ENCODE measurements at places on chromosomes 16 and 17. TPM values are rescaled to one million over a fixed set of nuclear protein-coding genes. Genes with fewer than 3 reads are reported as not detected.
A peak's percentile ranks its signal among the peaks of the same experiment; 100 is the strongest.

DNA sequence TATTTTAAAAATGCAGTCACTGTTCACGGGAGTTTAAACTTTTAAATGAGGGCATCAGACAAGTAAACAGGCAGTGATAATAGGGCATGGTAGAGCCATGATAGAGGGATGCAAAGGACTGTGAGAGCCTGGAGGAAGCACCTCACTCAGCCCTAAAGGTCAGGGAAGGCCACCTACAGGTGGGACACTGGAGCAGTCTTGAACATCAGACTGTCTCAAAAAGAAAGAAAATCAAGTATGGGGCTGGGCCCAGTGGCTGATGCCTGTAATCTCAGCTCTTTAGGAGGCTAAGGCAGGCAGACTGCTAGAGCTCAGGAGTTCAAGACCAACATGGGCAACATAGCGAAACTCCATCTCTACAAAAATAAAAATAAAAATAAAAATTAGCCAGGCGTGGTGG is 31.0 kb upstream of the DHRS7B start:
- ATAC-seq = no peak

GRCh38 chr17:79008666-79009387 is 737 bp downstream of the CANT1 start:
- ATAC-seq = peak; percentile 2

DNA sequence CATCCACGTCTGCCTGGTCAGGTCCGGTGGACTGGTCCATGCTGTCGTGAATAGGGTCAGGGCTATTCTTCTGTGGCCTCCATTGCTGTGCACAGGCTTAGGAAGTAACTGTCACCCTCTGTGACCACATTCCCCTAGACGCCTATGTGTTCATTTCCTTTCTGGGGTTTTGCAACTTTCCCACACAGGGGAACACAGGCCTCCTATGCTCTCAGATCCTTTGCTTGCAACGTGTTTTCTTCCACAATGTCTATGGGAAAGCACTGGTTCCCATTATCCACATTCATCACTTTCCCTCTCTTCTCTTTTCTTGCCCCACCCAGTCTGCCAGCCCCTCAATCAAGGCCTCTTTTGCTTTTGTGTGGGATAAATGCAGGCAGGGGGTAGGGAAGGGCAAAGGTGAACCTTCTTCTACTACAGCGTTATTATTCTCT is 43.2 kb upstream of the DNAJA2 start:
- no peak for ATAC-seq

BOLA2B gene
- total RNA-seq = 93.2 TPM

GRCh38 chr16:30485818-30486436 is 13.4 kb downstream of the ITGAL start:
- no peak for ATAC-seq

DNA sequence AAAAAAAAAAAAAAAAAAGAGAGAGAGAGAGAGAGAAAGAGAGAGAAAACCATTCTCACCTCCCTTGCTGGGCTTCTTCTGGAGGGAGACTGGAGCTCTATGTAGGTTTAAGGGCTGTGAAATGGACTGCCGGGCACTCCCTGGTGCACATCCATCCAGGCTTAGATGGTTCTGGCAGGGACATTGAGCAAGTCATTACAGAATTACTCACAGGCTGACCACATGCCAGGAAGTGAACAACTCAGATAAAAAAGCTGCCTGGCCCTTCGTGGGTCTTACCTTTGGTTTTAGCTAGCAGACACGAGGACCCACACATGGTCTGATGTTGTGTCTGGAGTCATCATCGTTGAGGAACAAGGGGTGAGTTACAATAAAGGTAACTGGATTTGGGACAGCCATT is 847.4 kb upstream of the EEF2KMT start:
- ATAC-seq = no peak

DNA sequence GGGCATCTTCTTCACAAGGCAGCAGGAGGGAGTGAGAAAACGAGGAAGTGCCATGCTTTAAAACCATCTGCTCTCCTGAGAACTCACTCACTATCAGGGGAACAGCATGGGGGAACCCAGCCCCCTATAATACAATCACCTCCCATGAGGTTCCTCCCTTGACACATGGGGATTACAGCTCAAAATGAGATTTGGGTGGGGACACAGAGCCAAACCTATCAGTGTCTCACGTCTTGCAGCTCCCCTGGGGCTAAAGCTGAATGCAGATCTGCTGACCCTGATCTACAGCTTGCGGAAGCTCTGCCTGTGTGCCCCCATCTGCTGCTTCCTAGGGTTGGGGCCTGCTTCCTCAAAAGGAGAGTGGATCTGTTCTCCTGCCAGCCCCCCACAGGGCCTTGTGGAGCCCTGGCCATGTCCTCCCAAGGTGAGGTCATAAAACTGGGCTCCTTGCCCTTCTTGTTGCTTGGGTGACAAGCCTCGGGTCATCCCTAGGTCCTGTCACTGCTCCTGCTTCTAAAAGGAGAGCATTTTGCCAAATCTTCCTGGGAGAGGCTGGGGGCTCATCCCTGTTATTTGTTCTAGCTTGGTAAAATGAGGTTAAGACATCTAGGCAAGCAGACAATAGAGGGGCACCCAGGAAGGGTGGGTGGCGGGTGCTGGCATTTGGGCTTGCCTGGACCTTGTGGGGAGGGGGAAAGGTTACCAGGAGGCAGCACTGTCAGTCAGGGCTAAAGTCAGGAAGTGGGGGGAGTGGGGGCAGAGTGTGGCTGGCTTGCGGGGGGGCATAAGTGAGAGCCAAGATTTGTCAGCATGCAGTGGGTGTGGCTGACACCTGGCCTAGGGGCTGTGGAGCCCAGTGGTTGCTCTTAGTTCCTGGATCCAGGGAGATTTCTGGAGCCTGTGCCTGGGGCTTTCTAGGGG is 16.0 kb downstream of the KRT33A start:
- ATAC-seq = no peak

GRCh38 chr17:39239640-39240314 is 14.0 kb upstream of the STAC2 start:
- no peak for ATAC-seq

- no peak for ATAC-seq
Measured at GRCh38 chr17:542943-543342, 171.7 kb downstream of the VPS53 start.

DNA sequence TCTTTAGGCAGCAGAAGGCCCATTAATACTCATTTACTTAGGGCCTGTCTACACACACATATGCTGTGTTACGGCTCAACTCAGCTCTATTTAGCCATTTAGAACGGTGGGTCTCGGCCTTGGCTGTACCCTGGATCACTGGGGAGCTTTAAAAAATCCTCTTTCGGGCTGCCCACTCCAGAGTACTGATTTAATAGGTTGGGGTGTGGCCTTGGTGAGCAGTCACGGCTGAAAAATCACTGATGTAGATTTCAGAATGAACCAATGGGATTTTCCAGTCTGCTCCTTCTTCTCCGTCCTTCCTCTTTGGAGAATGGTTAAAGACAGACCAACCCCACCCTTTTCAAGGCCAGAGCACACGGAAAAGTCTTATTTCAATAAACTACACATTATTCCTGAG is 223.5 kb downstream of the CCDC182 start:
- no peak for ATAC-seq

SOST gene
- not detected for total RNA-seq

DNA sequence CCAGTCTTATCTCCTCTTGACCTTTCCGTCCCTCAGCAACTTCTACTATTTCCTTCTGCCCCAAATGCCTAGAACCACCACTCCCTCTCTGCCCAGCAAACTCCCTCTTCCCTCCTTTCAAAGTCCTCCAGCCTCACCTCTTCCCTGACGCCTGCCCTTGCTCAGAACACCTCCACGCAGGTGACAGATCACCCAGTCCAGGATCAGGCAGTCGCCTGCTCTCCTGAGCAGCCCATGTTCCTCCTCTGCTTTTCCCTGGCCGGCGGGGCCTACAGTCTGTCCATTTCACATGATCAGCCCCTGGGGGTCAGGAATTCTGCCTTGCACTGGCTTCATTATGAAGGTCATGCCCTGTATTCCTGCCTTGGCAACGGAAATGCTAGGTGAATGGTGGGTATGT is 422 bp downstream of the CD300LF start:
- ATAC-seq = no peak

CCL18 gene
- total RNA-seq = 18.0 TPM

- ATAC-seq = no peak
Measured at GRCh38 chr16:22262460-22262859, 34.7 kb upstream of the POLR3E start.

- no peak for ATAC-seq
Measured at GRCh38 chr17:28712032-28712704, 480 bp upstream of the PROCA1 start.

TNS4 gene
- total RNA-seq = not detected

TBCD gene
- total RNA-seq = 32.0 TPM

CCDC200 gene
- total RNA-seq = not detected

DNA sequence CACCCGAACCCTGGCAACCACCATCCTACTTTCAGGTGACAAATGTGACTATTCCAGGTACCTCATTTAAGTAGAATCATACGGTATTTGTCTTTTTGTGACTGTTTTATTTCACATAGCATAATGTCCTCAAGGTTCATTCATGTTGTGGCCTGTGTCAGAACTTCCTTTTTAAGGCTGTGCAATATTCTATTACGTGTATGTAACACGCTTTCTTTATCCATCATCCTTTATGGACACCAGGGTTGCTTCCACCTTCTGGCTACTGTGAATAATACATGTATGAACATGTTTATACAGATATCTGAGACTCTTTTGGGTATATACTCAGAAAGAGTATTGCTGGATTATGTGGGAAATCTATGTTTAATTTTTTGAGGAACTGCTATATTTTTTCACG is 28.7 kb upstream of the RSL1D1 start:
- ATAC-seq = no peak

DNA sequence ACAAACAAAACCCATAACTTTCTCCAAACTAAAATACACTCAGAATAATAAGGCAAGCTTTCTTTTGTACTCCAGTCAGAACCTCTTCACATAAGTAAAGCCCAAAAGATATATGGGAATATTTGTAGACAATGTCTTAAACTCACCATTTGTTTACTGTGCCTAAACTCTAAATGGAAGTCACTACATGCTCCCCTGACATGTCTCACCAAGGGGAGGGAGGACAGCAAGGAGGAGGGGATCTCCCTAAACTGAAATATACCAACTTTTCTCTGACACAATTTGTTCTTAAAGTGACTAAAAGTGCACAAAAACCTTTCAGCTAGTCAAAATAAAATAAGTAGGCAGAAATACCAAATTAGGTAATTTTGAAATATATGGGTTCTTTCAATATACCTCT is 38.5 kb downstream of the GRB7 start:
- ATAC-seq = no peak

GRCh38 chr16:84847564-84848355 is 28.0 kb downstream of the CRISPLD2 start:
- ATAC-seq = no peak

DNA sequence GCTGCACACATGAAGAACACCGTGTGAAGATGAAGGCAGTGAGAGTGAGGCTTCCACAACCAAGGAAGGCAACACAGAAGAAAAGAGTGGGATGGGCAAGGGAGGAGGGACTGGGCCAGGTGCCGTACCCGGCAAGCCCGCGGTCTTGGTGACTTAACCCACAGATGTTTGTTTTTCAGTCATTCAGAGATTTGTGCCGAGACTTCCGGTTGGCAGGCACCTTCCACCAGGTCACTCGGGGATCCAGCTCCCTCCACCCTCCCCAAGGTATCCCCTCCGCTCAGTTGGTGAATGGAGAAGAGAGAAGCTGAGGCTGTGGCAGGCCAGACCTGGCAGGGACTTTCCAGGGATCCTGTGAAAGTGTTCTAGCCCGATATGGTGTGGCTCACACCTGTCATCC is 4.9 kb upstream of the KREMEN2 start:
- no peak for ATAC-seq

ATP2A1 gene
- not detected for total RNA-seq

GRCh38 chr17:28501421-28502284 is 4.5 kb upstream of the FOXN1 start:
- peak; percentile 28 for ATAC-seq

- ATAC-seq = no peak
Measured at GRCh38 chr16:75446416-75446815, 13.1 kb upstream of the CFDP1 start.

- ATAC-seq = no peak
Measured at GRCh38 chr16:615122-615521, 15.7 kb upstream of the WFIKKN1 start.

GRCh38 chr16:84618581-84619460 is 943 bp upstream of the COTL1 start:
- peak; percentile 31 for ATAC-seq

CAVIN1 gene
- 750 TPM for total RNA-seq

DNA sequence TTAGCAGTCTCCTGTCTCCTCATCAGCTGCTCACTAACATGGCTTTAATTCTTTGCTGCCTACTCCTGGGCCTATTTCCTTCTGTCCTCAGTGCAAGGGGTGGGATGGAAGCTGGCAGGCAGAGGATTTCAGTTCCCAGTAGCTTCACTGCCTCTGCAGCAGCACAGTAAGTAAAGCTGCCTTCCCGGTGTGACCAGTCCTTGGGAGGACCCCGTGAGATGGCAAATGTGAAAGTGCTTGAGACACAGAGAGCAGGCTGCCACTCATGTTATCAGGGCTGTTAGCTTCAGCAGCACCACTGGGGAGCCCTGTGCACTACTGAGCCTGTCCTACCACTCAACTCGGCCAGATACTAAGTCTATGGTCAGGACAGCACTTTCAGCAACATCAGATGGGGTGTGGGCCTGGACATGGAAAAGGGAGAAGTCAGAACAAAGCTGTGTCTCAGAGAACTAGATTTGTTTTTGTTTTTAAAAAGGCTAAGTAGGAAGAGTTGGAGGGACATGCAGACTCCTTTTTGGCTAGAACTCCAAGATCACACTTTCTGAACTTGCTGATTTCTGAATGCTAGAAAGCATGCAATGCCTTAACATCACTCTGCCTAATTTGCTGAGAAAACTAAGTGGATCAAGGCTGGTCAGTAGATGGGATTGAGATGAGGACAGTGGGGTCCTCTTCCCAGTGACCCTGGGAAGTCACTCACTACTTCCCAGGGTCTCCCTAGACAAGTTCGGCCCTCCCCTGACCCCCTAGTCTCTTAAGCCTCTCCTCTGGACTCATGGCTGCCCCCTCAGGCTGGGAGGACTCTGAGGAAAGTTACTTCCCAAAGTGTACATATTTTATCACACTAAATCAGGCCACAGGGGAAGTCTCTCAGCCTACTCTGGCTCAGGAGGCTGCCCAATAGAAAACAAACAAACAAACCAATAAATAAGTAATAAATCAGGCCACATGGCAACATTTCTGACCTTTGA is 1.1 kb downstream of the ACSF2 start:
- ATAC-seq = no peak

SLC5A10 gene
- total RNA-seq = not detected

KRTAP4-3 gene
- total RNA-seq = not detected

- no peak for ATAC-seq
Measured at GRCh38 chr17:4499431-4500190, 930 bp downstream of the SPNS2 start.

DNA sequence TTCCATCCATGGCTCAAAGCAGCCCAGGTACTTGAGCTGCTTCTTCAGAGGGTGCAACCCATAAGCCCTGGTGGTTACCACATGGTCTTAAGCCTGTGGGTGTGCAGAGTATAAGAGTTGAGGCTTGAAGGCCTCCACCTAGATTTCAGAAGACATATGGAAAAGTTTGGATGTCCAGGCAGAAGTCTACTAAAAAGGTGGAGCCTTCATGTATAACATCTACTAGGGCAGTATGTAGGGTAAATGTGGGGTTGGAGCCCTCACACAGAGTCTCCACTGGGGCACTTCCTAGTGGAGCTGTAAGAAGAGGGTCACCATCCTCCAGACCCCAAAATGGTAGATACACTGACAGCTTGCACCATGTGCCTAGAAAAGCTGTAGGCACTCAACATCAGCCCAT is 120.9 kb downstream of the HS3ST3A1 start:
- no peak for ATAC-seq

- ATAC-seq = no peak
Measured at GRCh38 chr17:40307001-40307730, 1.8 kb upstream of the RARA start.

- ATAC-seq = no peak
Measured at GRCh38 chr17:77058016-77058415, 82.8 kb upstream of the SEC14L1 start.
